ENCODE measurements at places on chromosomes 7 and 10. TPM values are rescaled to one million over a fixed set of nuclear protein-coding genes. Genes with fewer than 3 reads are reported as not detected.

DNA sequence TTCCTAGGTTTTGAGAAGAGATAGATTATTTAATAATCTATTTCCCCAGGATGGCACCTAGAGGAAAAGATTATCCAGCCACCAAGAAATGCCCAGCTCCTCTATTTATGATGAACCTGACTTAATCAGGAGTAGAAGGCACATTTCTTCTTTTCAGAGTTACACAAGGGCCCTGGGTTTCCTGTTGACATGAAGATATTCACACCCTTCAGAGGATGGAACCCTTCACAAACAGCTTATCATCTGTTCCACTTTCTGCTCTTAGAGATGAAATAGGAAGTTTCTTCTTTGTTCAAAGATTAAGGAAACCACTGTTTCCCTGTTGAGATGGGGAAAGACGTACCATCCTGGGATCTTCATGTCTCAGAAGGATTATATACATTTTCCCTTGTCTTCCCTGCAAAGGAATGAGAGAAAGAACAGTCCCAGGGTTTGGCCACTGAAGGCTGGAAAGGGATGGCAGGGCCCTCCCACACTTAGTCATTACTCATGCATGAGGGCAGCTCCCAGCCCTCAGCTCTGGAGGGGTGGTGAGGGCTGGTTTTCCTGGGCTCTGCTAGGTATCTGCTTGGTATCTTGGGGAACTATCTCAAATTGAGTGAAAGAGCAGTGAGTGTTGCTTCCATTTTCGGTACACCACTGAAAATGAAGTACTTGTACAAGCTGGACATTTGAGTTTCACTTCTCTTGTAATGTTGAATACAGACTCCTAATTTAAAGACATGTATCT is 64.0 kb downstream of the MTPAP start:
- no peak overlapping the region for H3K27ac ChIP-seq
- peaks cover 2% of the 10 kb centered on the region for H3K4me1 ChIP-seq
- H3K4me3 ChIP-seq, result no peak overlapping the region
- DNase-seq, result no peak
- H3K27me3 ChIP-seq, result no peaks in the 10 kb centered on the region

Gene CYP2E1
- total RNA-seq, result 1.4 TPM

GRCh38 chr10:53102424-53102823 is 329.8 kb upstream of the MBL2 start:
- DNase-seq, result no peak
- no peaks in the 10 kb centered on the region for H3K36me3 ChIP-seq
- H3K4me3 ChIP-seq, result no peak overlapping the region
- no peaks in the 10 kb centered on the region for H3K4me1 ChIP-seq

DNA sequence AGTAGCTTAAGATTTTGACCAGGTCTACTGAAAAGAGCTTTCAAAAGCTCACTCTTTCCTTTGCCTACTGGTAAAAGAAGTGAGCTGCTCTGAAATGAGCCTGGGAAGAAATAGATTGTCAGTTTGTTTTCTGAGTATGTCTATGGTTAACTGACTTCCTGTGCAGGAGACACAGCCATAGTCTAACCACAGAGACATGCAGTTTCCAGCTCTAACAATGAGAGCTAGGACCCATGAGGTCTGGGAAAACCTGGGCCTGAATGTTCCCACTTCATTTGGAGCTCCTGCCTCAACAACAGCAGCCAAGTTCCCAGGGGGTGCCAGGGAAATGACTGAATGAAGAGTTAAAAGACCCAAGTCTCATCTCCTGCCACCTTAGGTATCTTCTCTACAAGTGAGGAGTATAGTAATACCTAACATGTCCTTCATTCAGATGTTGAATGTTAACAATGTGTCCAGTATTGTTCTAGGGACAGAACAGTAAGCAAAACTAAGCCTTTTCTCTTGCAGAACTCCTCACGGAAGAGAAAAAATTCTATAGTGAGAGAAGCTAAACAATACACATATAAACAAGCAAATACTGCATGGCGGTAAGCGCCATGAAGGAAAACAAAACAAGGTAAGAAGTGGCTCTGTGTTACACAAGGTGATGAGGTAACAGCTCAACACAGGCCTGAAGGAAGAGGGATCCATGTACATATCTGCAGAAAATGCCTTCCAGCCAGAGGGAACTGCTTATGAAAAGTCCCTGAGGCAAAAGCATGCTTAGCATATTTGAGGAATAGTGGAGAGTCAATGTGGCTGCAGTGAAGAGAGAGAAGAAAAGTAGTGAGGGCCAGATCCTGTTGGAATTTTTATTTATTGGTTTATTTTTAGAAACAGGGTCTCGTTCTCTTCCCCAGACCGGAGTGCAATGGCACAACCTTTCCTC is 26.4 kb upstream of the ANKRD1 start:
- H3K27me3 ChIP-seq, result peaks cover 3% of the 10 kb centered on the region
- H3K27ac ChIP-seq, result no peak overlapping the region
- peaks cover 13% of the 10 kb centered on the region for H3K4me1 ChIP-seq
- no peaks in the 10 kb centered on the region for H3K36me3 ChIP-seq
- H3K4me3 ChIP-seq, result no peak overlapping the region
- DNase-seq, result no peak

Measured in naive thymus-derived CD8-positive, alpha-beta T cell (primary cell).